ENCODE measurements at places on chromosomes 12 and 14.

- no peak for DNase-seq
Observed at GRCh38 chr12:74033531-74033930, 504.1 kb upstream of the ATXN7L3B start.

GRCh38 chr12:114820796-114821195, 136.8 kb upstream of the TBX3 start:
- no peak for DNase-seq

DNA sequence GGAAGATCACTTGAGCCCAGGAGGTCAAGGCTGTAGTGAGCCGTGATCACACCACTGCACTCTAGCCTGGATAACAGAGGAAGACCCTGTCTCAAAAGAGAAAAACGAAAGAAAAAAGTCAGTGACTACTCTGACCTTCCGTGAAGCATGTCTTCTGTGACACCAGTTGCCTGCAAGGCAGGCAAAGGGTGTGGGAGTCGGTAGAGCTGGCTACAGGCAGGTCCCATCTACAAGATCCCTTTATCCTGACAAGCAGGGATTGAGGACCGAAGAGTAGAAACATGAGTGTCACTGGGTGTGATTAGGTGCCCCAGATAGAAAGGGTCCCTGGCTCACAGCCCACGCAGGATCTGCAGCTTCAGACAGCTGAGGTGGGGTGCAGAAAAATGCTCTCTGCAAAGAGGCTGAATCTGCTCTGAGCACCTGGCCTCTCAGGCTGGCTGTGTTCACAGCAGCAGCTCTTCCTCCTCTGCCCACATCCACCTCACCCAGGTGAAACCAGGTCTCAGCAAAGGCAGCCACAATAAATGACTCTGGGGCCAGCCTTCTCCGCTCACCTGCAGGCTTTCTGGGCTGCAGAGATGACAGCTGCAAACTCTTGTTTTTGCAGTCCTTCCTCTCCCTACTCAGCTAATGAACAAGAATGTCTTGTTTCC, 28.6 kb upstream of the HSP90B1 start:
- DNase-seq: peak; percentile 8

DNA sequence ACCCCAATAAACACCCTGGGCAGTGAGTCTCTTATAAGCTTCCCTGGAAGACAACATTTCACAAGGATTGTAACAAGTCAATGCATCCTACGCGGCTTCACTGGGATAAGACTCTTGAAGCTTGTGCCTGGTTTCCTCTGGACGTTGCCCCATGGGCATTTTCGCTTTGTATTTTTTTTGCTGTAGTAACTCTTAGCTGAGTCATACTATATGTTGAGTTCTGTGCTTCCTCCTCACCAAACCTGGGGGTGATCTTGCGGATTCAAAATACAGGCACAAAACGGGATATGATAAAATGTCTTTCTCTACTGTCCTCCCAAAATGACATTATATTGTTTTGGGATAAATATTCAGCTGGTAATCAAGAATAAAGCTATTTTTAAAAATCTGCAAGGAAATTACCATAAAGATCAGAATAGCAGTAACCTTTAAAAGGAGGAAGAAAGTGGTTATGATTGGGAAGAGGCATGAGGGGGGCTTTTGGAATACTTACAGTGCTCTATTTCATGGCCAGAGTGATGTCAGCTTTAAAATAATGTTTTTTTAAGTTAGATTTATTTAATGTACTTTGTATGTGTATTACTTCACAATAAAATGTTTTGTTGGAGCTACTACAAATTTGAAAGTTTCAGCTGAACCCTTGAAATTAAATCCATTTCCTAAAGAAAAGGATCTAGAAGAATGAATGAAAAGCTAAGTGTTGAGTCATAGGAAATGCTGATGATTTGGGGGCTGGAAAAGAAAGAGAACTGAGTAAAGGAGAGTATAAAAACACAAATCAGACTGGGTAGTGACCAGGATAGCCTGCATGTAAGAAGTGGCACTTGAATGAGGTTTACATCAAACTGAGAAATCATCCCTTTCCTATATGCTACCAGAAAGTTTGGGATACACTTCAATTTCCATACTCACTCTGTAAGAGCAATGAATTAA, 14.7 kb downstream of the BTBD7 start:
- DNase-seq: no peak

DNA sequence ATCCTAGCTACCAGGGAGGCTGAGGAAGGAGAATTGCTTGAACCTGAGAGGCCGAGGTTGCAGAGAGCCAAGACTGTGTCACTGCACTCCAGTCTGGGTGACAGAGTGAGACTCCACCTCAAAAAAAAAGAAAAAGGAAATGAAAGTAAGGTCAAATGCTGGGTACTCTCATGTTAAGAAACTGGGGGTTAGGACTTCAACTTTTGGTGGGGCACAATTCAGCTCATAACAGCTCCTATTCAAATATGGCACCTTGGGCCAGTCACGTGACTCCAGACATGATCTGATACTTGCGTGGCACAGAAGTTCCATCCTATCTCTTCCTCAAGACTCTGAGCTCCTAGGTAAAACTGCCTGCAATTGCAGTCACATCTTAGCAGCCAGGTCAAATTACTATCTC, 142.7 kb downstream of the EGLN3 start:
- DNase-seq: no peak

GRCh38 chr12:31456562-31456961, 130.6 kb upstream of the SINHCAF start:
- DNase-seq: no peak
